Spinal cord (tissue), 10 donors: ENCODE measurements at places on chromosomes 1 and 21. TPM values are rescaled to one million over a fixed set of nuclear protein-coding genes. Genes with fewer than 3 reads are reported as not detected.

DR1 gene
- total RNA-seq, result 47.1 TPM

HDGF gene
- 197 TPM for total RNA-seq

GPR52 gene
- total RNA-seq, result 1.9 TPM

FASLG gene
- total RNA-seq, result not detected

DNASE2B gene
- total RNA-seq, result not detected

NES gene
- 61.8 TPM for total RNA-seq

MATN1 gene
- total RNA-seq, result 0.79 TPM

CCDC30 gene
- total RNA-seq, result 12.0 TPM

KCNJ9 gene
- 5.1 TPM for total RNA-seq

DNA sequence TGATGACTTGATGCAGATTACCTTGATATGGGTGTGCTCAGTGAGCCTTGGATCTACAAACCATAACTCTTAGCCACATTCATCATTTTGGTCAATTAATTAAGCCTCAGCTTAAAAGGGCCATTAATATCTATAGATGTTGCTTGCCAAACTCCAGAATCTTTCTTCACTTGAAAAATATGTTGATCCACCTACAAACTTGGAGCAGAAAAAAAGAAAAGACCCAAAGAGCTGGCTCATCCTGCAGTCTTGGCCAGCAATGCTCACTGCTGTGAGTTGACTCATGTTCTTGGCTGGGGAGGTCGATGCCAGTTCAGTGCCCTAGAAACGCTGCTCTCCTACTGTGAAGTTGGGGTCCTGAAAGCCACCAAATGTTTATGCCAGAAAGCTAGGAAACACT lies 75.4 kb downstream of the DPT start:
- DNase-seq, result no peak

- DNase-seq, result no peak
Observed at GRCh38 chr1:87399701-87400100, 71.0 kb downstream of the LMO4 start.

- no peak for DNase-seq
Observed at GRCh38 chr1:1628754-1629429, 3.1 kb upstream of the MMP23B start.

GRCh38 chr1:2382621-2383361 lies 8.6 kb downstream of the MORN1 start:
- no peak for DNase-seq

- DNase-seq, result peak; percentile 55
Observed at GRCh38 chr1:156893048-156893953, at the start of gene PEAR1. TSS of gene PEAR1 (plus strand) at chr1:156893718. CDS start at chr1:156903927, 10,209 bp downstream.

DNA sequence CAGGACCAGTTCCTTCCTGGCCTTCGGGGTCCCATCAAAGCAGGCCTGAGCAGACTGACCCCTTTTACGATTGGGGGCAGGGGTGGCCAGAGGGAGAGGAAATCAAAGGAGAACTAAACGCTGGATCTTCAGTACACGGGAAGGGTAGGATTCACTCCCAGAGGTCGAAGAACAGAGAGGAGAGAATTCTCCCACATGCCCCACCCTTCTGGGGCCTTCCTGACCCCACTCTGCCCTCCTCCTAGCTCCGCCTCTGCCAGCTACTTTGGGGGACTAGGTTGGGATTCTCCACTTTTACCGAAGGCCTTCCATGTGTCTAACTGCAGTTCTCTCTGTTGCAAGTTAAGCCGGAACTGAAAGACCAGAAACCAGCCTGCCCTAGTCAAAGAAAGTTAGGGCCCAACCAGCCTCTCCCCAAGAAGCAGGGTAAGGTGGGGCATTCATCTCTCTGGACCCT lies 654 bp upstream of the ARHGEF2 start:
- DNase-seq, result no peak

- no peak for DNase-seq
Observed at GRCh38 chr1:163290025-163290640, 31.6 kb upstream of the NUF2 start.

GRCh38 chr1:8396786-8397406 lies 79.0 kb downstream of the SLC45A1 start:
- DNase-seq, result no peak

DNA sequence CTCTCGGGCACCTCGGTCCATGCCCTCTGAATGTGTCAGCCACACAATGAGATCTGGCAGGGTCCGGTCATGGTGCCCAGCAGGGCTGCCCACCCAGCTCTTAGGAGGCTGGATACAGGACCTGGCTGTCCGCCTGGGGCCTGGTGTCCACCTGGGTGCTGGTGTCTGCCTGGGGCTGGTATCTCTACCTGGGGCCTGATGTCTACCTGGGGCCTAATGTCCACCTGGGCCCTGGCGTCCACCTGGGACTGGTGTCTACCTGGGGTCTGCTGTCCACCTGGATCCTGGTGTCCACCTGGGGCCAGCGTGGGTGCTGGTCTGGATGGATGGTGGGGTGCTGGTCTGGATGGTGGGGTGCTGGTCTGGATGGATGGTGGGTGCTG lies 45.1 kb upstream of the ACTRT2 start:
- no peak for DNase-seq

- DNase-seq, result no peak
Observed at GRCh38 chr1:165539306-165539705, 4.5 kb upstream of the LRRC52 start.

GRCh38 chr1:118479351-118479750 lies 294.3 kb upstream of the SPAG17 start:
- DNase-seq, result no peak

GRCh38 chr1:233394860-233395717 lies 67.6 kb downstream of the MAP3K21 start:
- DNase-seq, result peak; percentile 52

- DNase-seq, result peak; percentile 94
Observed at GRCh38 chr1:6984986-6985385, 199.7 kb downstream of the CAMTA1 start.

GRCh38 chr1:61084491-61085031 lies 2.2 kb downstream of the NFIA start:
- DNase-seq, result no peak

DNA sequence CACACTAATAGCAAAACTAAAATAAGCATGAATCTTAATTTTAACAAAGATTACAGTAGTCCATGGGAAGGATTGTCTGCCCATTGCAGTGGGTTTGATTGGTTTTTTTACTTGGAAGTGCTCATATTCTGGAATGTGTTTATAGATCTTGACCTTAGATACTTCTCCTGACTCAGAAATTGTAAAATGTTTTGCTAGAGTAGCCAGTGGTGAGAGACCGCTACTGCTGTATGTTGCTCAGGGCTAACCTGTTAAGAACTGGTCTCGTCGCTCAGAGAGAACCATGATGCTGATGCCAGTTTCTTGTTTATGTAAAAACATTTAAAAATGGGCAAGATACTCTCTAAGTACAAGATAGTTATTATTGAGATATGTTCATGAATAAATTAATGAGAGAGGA lies 99.9 kb downstream of the ROR1 start:
- DNase-seq, result no peak

- DNase-seq, result no peak
Observed at GRCh38 chr1:214660190-214660589, 57.2 kb downstream of the CENPF start.

GRCh38 chr1:1059494-1060280 lies 14.4 kb downstream of the RNF223 start:
- no peak for DNase-seq

DNA sequence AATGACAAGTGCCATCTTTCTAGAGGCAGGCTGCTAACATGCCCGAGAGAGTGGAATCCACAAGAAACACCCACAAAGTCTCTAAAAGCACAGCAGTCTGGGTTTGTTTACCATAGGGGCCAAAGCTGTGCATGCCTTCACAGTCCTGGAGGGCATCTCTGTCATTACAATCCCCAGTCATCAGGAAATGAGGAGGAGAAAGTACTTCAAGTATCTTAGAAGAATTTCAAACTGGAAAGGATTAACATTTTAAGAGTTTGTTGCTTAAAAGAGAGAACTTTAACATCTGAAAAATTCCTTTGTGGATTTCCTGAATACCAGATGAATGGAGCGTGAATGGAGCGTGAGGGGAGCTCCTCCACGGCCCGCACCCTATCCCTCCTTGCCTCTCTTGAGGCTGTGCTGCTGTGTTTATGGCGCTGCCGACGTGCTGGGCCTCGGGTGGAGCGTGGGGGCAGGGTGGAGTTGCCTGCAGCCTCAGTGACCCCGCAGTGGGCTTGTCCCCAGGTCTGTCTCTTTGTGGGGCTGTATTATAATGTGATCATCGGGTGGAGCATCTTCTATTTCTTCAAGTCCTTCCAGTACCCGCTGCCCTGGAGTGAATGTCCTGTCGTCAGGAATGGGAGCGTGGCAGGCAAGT lies 23.3 kb downstream of the SLC6A17 start:
- DNase-seq, result no peak
